ENCODE measurements at places on chromosomes 2 and 18.

DNA sequence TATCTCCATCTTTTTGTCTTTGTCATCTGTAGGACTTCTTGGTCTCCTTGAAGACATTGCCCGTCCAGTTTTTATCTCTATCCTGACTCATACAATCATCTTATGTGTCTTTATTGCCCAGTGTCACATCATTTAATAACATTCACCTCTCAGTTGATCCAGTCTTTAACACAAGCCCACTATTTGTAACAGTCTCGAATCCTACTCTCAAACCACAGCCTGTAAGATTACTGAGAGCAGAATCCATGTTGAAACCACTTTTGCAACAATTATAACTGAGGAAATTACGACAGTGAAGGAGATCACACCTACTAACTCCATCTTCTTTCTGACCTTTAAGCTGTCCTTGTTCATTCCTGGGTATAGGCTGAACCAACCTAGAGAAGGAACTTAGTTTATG, 1206.0 kb upstream of the ZEB2 start:
- DNase-seq: no peak

- no peak for DNase-seq
Measured at GRCh38 chr2:148617219-148617618, 27.3 kb upstream of the EPC2 start.

DNA sequence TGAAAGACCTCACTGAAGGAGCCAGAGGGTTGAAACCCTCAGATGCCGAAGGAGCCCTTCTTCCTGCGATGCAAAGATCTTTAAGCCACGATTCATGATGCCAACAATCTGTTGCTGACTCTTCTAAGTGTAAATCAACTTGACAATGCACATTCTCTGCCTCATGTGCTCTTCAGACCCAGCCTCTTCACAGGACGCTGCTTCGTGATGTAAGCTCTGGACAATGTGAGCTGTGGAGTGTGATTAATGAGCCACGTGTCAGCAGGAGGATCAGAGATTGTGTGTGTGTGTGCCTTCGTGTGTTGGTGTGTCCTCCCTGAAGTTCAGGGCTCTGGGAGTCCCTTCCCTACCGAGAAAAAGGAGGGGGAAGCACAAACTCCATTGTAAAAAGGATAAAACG, 26.5 kb upstream of the TWIST2 start:
- peak; percentile 10 for DNase-seq

GRCh38 chr2:68200157-68200787, 42.6 kb downstream of the PNO1 start:
- DNase-seq: no peak

DNA sequence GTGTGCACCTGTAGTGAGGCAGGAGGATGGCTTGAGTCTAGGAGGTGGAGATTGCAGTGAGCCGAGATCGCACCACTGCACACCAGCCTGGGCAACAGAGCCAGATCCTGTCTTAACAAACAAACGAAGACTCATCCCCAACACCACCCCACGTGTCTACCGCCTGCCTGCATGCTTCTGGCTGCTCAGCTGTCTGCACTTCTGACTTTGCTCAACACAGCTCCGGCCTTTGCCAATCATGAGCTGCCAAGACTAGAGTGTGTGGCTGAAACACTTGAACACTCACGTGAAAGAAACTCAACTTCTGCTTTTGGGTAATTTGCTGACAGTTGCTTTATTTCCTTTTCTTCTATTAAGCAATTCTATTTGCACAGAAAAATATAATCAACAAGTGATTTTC, 32.1 kb upstream of the SP3 start:
- DNase-seq: no peak

GRCh38 chr18:76882146-76882545, 59.8 kb downstream of the ZNF236 start:
- no peak for DNase-seq

DNA sequence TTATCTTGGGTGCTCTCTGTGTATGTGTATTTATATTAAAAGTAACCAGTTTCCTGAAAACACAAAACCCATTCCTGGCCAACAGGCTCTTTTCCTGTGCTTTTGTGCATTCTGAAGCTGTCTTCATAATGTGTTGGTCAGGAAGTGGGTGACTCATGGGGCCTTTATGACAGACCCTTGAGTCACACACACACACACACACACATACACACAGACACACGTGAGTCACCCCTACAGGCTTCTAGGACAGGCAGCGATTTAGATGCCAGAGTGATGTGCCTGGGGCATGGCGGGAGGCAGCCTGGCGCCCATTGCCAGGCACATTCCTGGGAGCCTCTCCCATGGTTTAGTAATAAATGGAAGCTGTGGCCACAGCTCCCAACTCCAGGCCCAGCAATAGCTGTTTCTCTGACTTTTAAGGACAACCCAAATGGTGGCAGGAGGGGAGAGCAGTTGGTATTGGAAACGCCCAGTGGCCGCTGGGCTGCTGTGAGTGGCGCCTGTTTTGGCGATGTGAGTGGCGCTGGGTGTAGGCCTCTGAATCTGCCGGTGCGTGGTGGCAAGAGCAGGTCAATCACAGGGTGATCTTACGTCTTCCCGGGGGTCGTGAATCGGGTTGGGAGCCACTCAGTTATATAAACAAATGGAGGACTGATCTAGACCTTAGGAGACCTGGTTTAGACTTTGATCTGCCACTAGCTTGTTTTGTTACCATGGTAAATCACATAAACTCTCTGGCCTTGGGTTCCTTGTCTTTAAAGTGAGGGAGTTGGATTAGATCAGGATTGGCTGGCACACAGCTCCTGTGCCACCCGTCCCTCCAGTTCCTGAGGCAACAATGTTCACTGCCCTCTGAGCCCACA, 150.7 kb upstream of the DLX2 start:
- peak; percentile 99 for DNase-seq

- DNase-seq: no peak
Measured at GRCh38 chr2:190060019-190060418, 2.5 kb downstream of the MSTN start.
